ENCODE measurements at places on chromosomes 13 and 19.

DNA sequence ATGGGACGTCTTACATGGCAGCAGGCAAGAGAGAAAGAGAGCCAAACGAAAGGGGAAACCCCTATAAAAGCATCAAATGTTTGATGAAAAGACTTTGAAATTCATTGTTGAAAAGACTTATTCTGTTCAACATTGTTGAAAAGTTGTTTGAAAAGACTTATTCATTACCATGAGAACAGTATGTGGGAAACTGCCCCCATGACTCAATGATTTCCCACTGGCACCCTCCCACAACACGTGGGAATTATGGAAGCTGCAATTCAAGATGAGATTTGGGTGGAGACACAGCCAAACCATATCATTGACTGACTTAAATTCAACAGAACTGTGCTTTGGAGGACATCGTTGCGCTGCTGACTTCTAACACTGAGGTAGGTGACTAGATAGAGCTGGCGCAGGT lies 48.0 kb upstream of the RCBTB2 start:
- no peak for DNase-seq

- no peak for DNase-seq
Measured at GRCh38 chr19:46472592-46472991, 1.2 kb upstream of the PNMA8A start.

DNA sequence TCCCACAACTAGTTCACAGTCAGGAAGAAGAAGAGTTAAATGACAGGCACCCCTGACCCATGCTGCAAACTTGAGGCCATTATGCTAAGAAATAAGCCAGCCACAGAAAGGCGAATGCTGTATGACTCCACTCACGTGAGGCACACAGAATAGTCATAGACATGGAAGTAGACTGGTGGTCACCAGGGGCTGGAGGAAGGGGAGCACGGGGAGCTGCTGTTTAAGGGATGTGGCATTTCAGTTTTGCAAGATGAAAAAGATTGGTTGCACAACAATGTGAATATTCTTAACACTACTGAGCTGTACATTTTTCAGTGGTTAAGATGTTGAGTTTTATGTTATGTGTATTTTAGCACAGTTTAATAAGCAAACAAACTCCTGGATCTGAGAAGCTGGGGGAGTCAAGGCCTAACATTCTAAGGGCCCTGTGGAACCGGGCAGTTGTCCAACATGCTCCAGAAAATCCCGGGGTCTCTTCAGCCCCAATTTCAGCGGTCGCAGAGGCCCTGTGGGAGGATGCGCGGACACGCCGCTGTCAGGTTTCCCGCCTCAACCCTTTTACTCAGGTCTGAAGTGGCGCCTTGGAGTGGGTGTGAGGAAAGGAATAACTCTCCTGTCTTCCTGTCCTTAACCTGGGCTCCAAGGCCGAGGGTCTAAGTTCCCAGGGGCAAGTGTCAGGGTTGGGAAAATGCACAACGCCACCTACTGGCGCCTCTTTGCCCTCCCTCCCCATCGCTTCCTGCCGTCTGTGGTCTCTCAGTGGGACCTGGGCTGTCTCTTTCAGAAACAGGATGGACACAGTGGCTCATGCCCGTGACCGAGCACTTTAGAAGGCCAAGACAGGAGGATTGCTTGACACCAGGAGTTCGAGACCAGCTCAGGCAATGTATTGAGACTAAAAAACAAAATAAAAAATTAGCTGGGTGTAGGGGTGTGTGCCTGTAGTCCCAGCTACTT lies 4.4 kb upstream of the TMEM272 start:
- no peak for DNase-seq

DNA sequence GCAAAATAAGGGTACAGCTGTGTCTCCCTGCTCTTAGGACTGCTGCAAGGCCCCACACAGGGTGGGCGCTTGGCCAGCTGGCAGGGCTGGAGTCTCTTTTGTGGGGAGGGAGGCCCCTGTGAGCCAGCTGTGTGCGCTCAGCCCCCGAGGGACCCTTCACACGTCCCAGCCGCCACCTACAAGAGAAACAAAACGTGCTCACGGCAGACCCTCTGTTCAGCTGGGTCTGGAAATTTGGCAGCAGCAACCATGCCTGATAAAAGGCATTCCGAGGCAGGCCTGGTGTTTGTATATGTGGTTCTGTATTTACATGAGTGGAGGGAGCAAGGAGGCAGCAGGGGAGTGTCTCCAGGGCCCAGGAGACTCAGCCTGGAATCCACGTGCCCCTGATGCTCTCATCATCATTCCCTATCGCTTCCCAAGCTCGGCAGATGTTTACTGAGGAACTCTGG lies 49.7 kb downstream of the CRTC1 start:
- no peak for DNase-seq

DNA sequence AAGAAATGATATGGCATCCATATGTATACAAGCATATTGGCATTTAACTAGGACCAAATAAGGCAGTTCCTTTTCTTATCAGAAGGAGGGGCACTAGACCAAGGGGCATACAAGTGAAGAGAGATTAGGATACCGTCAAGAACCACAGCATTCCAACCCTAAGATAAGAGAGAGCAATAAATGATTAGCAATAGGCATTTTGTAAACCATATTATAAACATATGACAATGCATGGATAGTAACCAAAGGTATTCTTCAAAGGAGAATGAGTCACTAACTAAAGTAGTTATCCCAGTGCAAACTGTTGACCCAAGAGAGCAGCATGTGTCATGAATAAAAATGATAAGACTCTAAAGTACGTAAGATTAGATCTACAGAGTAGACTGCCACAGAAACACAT lies 500.9 kb upstream of the HTR2A start:
- DNase-seq: peak; percentile 0

DNA sequence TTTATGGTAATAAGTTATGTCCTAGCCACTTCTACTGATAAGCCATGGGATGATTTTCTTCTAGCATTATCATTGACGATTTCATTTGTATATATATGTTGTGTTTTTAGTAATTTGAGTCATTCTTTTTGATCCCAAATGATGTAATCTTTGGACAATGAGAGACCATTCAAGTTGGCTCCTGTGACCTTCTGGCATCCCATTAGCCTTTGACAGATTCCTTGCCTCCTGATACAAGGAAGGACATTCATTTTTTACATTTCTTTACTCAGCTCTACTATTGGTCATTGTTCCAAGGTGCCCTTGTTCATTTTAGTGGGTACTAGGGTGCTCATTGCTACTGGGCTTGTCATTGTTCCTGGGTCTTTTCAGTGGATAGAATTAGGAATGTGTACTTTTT lies 35.3 kb upstream of the MYCBP2 start:
- DNase-seq: no peak

DNA sequence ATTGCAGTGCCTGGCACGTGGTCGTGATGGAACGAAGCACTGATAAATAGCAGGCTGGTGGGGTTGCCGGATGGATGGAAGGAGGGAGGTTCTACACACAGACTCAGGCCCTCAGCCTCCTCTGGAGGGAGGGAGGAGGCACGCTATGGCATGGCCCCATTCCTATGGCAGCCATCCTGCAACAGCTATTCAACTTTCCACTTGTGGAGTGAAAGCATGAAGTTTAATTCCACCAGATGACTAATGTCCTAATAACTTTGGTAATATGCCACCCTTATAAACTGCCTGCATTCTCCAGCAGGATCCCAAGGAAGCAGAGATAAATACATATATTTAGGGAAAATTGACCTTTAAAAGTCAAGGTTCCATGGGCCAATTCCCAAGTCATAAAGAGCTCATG lies 92.4 kb downstream of the KL start:
- DNase-seq: no peak

- DNase-seq: no peak
Measured at GRCh38 chr19:33279430-33280350, 22.6 kb downstream of the CEBPA start.

GRCh38 chr13:30846311-30846710 lies 59.8 kb upstream of the MEDAG start:
- DNase-seq: peak; percentile 31

DNA sequence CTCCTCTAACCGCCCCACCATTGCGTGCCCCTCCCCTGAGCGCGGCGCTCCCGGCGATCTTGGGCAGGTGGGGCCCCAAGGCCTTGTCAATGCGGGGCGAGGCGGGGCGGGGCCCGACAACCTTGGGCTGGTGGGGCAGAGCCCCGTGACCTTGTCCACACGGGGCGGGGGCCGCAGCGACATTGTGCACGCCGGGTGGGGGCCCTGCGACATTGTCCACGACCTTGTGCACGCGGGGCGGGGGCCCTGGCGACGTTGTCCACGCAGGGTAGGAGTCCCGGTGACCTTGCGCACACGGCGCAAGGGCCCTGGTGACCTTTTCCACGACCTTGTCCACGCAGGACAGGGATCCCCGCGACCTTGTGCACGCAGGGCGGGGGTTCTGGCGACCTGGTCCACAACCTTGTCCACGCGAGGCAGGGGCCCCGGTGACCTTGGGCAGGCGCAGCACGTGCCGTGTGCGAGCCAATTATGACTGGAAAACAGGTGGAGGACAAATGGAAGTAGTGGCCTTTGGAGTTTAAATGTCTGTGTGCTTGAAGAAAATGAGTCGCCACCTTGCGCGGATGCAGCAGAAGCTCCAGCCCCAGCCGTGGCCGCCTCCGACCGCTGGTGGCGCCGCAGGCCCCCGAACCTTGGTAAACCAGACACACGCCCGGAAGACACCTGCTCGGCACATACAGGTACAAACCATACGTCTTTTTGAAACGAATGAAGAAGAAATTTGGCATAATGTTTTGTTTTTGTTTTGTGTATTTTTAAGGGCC lies 62.6 kb downstream of the LATS2 start:
- DNase-seq: no peak

- no peak for DNase-seq
Measured at GRCh38 chr13:64428196-64428595, 2801.9 kb downstream of the PCDH9 start.

DNA sequence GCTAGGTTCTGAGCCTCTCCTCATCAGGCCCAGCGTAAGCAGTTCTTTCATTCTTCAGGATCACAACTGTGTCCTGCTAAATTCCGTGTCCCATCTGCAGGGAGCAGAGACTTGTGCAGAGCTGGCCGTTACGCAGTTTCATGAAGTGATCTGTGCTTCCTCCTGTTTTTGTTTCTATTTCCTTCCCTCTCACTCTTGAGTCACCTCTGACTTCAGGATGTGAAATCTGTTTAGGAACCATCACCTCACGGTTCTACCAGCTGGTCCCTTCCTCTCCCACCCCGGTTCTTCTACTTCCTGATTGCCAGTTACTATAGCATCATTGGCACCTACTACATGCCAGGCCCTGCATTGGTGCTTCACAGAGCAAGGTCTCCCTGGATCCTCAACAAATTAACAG lies 8.5 kb downstream of the MAU2 start:
- no peak for DNase-seq
